Skin of body (tissue), 3 donors: ENCODE measurements at places on chromosomes 4 and X. TPM values are rescaled to one million over a fixed set of nuclear protein-coding genes. Genes with fewer than 3 reads are reported as not detected.

Gene CT47C1
- total RNA-seq, result not detected

Gene GABRQ
- 0.79 TPM for total RNA-seq

Gene PUDP
- total RNA-seq, result 7.7 TPM

Gene LRIT3
- 0.10 TPM for total RNA-seq

Gene TMEM31
- not detected for total RNA-seq

Gene FGFBP2
- total RNA-seq, result 2.6 TPM

Gene CXCL1
- 1.9 TPM for total RNA-seq

Gene KLB
- total RNA-seq, result 6.4 TPM

Gene FOXR2
- total RNA-seq, result not detected

Gene AREG
- 28.7 TPM for total RNA-seq

Gene SCLT1
- total RNA-seq, result 28.3 TPM

Gene BCLAF3
- 11.1 TPM for total RNA-seq

Gene RPS6KA6
- 6.5 TPM for total RNA-seq

Gene ADH1C
- total RNA-seq, result 2.3 TPM

Gene SLC9A7
- 4.1 TPM for total RNA-seq

Gene MAGED4B
- total RNA-seq, result 8.6 TPM

Gene PDGFC
- 32.6 TPM for total RNA-seq

Gene INTU
- total RNA-seq, result 20.2 TPM

Gene CLGN
- 0.59 TPM for total RNA-seq

Gene GAB3
- 4.5 TPM for total RNA-seq

Gene MAD2L1
- total RNA-seq, result 12.8 TPM

Gene DDX53
- not detected for total RNA-seq

Gene MAGEB1
- total RNA-seq, result not detected

Gene FMR1NB
- total RNA-seq, result not detected

Gene CISD2
- 24.0 TPM for total RNA-seq

Gene HSFX3
- total RNA-seq, result not detected

Gene DCAF12L1
- 0.89 TPM for total RNA-seq

Gene SPON2
- 46.1 TPM for total RNA-seq

Gene ANXA3
- 50.7 TPM for total RNA-seq

Gene JAKMIP1
- 0.59 TPM for total RNA-seq

Gene NHSL2
- 6.9 TPM for total RNA-seq

Gene PDGFRA
- 138 TPM for total RNA-seq

Gene ATOH1
- 0.30 TPM for total RNA-seq

Gene GATA1
- 1.1 TPM for total RNA-seq

Gene MAGED4
- 18.0 TPM for total RNA-seq

Gene CACNA1F
- total RNA-seq, result 0.10 TPM

Gene PAGE3
- total RNA-seq, result not detected

Gene DACH2
- 0.79 TPM for total RNA-seq

Gene PAGE2
- total RNA-seq, result not detected

Gene ART3
- 8.0 TPM for total RNA-seq

Gene HSFX2
- not detected for total RNA-seq

Gene PAGE4
- total RNA-seq, result not detected

Gene HELT
- total RNA-seq, result 0.30 TPM

Gene RHOXF2B
- total RNA-seq, result not detected

Gene XAGE2
- 0.69 TPM for total RNA-seq

Gene CD99L2
- 15.5 TPM for total RNA-seq

Gene NLRP2B
- total RNA-seq, result 0.20 TPM

Gene KIAA1210
- 0.10 TPM for total RNA-seq

Gene TMEM255A
- total RNA-seq, result 0.69 TPM

Gene STATH
- not detected for total RNA-seq

Gene MAGEC3
- not detected for total RNA-seq

Gene HERC5
- 2.1 TPM for total RNA-seq

Gene IL1RAPL2
- 1.8 TPM for total RNA-seq

Gene ARMCX1
- 60.7 TPM for total RNA-seq
